ENCODE measurements at places on chromosomes 12 and 14.

GRCh38 chr14:103070971-103071542 lies 13.0 kb upstream of the LBHD2 start:
- DNase-seq, result no peak

DNA sequence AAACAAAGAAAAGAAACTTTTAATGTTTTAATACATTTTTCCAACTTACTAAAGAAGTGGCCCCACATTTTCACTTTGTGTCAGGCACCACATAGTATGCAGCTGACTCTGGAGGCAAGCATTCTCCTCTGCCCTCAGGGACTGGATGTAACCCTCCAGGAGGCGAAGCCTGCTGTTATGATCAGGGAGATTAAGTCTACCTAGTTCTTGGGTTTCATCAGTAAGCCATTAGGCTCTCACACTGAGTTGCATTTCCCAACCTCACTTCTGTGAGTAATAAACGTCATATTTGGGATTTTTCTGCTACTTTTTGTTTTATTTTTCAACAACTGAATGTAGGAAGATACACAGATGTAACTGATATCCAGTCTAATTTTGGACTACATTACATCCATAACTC lies 101.2 kb upstream of the LRFN5 start:
- no peak for DNase-seq

DNA sequence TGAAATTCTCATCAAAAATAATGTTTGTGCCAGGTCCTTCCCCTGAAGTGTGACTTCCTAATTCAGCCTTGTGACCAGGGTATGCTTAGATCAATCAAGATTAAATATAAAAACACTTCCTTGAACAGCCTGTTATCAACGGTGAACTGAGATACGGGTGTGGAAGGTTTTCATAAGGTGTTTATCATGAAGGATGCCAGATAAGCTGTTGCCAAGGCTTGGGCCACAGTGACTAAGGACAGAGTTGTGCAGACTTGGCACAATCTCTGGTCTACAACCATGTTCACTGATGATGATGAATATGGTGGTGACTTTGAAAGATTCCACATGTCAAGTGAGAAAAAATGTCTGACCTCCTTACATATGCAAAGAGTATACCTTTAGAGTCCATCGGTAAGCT lies 51.3 kb upstream of the LIN7A start:
- DNase-seq, result no peak

GRCh38 chr12:85784096-85784720 lies 52.0 kb downstream of the RASSF9 start:
- no peak for DNase-seq

DNA sequence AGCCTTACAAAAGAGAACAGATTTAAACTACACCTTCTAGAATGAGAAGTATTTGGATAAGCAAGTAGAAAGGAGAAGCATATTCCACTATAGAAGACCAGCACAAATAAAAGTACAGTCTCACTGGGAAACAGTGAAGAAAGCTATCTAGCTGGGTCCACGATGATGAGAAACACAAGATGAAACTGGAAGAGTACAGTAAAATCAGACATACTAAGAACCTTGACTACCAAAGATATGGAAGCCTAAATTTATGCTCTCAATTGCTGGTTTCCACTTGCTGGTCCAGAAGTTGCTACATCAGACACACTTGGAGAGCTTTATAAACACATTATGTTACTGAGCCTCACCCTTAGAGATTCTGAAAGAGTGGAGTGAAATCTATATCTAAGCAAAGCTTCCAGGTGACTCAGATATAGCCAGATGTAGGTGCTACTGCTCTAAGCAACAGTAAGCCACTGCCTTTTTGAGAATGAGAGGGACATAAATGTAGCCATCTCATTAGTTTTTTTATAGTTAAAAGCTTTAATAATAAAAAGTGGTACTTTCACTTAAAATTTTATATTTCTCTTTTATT lies 96.3 kb upstream of the BBS10 start:
- DNase-seq, result no peak

GRCh38 chr12:63996556-63996955 lies 152.1 kb downstream of the SRGAP1 start:
- DNase-seq, result no peak

DNA sequence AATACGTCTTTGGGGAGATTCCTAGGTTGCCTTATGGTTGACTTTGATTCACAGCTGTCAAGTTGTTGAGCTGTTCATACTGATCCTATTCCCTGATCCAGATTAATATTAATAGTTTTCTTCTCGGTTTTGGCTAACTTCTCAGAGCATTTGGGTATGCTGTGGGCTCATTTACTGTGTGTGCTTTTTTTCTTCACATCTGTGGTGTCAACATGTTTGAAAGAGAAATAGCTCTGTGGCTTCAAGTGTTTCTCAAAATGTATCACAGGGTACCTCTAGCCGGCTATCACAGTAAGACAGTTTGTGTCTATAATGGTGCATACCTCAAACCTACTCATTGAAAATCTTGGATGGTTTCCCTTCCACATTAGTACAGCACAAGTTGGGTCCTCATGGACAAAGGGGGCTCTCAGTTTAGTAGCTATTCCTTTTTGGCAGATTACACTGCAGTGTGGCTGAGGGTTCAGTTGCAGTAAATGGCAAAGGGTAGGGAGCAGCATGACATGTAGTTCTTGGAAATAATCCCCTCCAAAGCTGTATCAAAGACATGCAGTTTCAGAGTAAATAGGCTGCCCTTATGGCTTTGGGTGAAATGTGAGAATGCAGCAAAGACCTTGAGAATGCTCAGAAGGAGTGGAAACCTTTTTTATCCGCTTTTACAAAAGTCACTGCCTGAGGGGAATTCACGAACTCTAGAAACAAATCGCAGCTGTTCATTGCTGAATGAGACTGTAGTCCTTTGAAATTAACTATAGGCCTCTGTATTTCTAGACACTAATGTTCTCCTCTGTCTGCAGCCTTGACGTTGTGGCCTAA lies 102.4 kb upstream of the ATF1 start:
- DNase-seq, result no peak

GRCh38 chr12:75695926-75696325 lies 184.5 kb upstream of the KRR1 start:
- DNase-seq, result no peak

DNA sequence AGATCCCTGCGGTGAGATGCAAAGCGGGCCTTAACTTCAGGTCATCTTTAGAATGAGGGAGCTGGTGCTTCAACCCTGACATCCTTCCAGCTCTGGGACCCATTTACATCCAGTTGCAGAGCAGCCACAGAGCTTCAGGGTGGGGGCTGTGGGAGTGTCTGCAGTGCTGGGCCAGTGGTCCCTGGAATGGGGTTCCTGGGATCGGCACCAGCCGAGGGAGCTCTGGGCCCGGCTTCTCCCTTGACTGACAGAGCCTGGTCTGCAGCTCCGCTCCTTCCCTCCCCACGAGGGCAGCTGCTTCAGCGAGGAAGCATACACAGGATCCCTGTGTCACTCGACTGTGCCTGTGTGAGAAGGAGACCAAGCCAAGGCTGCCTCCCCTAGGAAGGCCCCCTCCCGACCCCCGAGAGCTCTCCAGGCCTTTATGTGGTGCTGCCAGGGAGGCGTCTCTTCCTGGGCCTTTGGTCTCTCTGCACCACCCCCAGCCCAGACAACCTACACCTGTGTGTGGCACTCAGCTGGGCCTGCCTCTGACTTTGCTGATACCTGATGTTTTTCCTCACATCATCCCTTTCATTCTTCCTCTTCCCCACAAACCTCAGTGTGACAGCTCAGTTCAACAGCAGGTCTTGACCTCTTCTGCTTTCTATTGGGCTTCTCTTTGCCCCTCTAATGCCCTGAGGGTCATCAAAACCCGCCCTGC lies 48.1 kb upstream of the RIN3 start:
- DNase-seq, result no peak

DNA sequence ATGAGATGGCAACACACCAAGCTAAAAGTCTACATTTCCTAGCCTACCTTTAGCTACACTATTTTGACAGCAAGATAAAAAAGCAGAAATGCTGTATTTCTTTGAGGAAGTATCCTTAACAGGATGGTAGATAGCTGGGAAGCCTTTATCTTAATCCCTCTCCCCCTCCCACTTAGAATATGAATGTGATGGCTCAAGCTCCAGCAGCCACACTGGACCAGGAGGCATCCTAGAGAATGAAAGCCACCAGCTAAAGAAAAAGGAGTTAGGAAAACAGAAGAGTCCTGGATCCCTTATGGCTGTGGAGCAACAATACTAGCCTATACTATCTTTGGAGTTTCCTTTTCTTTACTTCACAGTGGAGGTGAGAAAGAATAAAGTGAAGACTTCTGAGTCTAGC lies 15.1 kb downstream of the NAP1L1 start:
- DNase-seq, result no peak

Data from stimulated activated CD4-positive, alpha-beta T cell treated with anti-CD3 and anti-CD28 coated beads, Interleukin-4, amount 100 ng/mL, for 48 hours (primary cell).